ENCODE measurements at places on chromosomes 1 and 21. TPM values are rescaled to one million over a fixed set of nuclear protein-coding genes. Genes with fewer than 3 reads are reported as not detected.

Gene SLFNL1
- total RNA-seq, result 0.49 TPM

Gene PADI2
- total RNA-seq, result 1.3 TPM

Gene ZNF593OS
- not detected for total RNA-seq

Gene KCNT2
- total RNA-seq, result 2.3 TPM

Gene FBXO28
- 30.7 TPM for total RNA-seq

Gene IGSF21
- 2.7 TPM for total RNA-seq

Gene PDZK1IP1
- 334 TPM for total RNA-seq

Gene SMPDL3B
- total RNA-seq, result 0.76 TPM

Gene DPH5
- total RNA-seq, result 22.2 TPM

GRCh38 chr1:216005916-216006315 is 417.3 kb downstream of the USH2A start:
- no peak for DNase-seq

DNA sequence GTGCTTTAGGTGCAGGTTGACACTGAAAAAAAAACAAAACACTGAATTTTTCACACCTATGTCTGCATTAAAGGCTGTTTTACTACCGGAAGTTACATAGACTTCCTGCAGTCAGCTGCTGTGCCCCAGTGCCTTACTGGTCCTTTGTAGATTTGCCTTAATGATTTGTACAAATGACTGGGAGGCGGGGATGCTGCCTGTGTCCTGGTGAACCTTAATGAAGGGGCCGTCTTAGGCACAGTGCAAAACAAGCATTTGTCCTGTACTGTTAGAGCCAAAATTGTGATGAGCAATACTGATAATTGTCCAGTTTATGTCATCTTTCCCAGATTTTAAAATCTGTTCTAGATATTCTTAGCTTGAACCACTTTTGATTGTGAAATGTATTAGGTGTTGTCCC is 90.9 kb upstream of the PGD start:
- no peak for DNase-seq

- no peak for DNase-seq
These were observed 22.9 kb downstream of the ELAPOR1 start for GRCh38 chr1:109136766-109137165.

- DNase-seq, result no peak
These were observed 19.3 kb downstream of the TNFRSF1B start for GRCh38 chr1:12185918-12186678.

DNA sequence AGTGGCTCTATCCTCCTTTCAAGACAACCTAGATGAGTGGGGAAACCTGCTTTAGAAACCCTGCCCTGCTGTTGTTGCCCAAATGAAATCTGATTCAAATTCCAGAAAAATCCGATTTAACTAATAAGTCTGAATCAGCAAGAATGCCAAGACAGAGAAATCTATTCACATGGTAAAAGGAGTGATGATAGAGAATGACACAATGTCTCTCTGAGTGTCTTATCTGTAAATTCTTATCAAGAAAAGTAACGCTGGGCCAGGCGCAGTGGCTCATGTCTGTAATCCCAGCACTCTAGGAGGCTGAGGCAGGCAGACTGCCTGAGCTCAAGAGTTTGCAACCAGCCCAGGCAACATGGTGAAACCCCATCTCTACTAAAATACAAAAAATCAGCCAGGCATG is 13.7 kb upstream of the GUCA2A start:
- DNase-seq, result no peak

DNA sequence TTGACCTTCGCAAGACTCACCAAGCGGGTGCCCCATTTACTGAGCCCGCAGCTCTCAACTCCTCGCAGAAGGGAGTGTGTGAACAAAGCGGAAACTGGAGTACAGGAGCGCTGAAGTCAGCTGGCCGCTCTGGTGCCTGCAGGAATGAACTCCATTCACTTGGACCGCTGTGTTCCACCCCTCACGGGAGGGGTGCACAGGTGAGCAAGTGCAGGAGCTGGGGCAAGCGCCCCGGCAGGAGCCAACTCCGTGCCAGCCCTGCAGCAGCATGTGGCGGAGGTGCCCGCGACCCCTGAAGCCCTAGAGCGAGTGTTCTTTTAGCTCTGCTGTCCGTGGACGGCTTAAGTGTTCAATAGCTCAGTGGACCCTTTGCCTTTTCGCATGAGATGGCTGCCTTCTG is 471.6 kb upstream of the ADGRL4 start:
- no peak for DNase-seq

DNA sequence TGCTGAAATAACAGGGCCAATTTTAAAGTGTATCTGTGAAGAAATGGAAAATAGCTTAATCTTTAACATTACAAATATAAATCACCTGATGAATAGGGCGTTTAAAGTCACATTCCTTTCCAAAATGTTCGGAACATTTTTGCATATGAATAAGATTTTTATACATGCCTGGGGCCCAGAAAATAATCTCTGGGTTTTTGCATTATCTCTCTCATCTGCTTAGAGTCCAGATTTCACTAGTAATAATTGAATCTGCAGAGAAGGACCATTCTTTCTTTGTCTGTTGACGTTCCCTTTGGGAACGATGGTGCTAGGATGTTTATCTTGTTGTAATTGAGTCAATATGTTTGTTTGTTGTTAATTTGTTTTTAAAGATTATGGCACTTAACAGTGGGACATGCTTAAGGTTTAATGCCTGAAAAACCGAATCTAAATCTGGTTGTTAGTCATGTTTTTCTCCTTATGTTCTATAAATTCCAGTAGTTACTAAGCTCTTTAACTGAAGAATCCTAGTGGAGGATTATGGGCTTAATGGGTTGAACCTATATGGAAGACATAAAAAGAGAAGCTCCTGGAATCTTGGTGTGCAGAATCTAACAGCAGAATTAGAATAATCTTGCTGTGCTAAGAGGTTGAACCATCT is 140.6 kb downstream of the VPS13D start:
- DNase-seq, result no peak

DNA sequence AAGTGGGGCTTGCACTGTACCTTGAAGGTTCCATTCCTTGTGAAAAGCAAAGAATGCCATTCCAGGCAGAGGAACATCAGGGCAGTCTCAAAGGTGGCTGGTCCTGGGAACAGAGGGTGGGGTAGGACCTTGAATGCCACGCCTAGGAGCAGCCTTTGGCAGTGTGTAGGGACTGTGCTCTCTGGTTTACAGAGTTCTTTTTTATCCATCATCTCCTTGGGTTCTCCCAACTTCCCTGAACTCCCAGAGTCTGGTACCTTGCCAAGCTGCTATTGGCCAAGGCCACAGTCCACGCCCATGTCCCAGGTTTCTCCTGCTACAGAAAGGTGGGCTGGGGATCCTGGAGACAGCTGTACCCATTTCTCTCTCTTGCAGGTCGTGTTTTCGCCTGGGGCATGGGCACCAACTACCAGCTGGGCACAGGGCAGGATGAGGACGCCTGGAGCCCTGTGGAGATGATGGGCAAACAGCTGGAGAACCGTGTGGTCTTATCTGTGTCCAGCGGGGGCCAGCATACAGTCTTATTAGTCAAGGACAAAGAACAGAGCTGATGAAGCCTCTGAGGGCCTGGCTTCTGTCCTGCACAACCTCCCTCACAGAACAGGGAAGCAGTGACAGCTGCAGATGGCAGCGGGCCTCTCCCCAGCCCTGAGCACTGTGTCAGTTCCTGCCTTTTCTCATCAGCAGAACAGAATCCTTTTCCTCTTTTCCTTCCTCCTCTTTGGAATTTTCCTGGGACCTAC is 15.3 kb upstream of the TRNAU1AP start:
- no peak for DNase-seq

GRCh38 chr1:102852613-102853012 is 255.7 kb downstream of the COL11A1 start:
- DNase-seq, result no peak

- no peak for DNase-seq
These were observed 9.6 kb upstream of the C8B start for GRCh38 chr1:56975446-56975845.

DNA sequence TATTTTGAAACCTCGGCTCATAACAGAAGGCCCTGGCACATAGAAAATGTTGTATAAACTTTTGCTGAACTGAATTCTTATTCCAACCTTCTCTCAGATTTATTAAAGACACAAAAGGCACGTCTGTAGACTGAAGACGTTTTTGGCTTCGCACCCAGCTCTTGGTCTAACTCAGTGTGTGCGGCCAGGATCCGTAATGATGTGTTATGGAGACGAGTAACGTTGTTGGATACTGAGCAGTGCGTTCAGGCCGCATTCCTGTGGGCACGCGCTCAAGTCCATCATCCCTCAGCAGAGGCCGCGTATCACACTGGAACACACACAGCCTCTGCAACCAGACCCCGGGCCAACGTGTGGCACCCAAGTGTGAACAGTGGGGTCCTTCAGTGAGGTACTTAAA is 154.8 kb upstream of the RAB4A start:
- no peak for DNase-seq

DNA sequence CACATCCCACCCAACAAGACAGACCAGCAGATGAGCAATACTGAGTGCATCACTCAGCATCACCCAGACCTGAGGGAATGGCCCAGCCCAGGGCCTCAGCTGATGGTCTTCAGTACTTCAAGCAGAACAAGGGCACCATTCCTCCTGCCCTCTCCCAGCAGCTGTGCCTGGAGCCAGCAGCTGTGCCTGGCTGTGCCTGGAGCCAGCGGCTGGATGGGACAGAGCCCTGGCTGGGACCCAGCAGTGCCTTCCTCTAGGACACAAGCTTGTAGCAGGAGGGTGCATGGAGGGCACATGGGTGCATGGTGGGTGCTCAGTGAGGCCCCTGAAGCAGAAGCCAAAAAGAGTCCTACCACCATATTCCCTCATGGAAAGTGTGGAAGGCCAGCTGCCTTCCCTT is 583.8 kb downstream of the NPHP4 start:
- no peak for DNase-seq

- DNase-seq, result no peak
These were observed 21.3 kb upstream of the RSPO1 start for GRCh38 chr1:37656026-37656425.

- no peak for DNase-seq
These were observed 25.3 kb upstream of the SDC3 start for GRCh38 chr1:30933874-30934252.

- DNase-seq, result no peak
These were observed 10.9 kb downstream of the KRTAP22-2 start for GRCh38 chr21:30579346-30579745.

DNA sequence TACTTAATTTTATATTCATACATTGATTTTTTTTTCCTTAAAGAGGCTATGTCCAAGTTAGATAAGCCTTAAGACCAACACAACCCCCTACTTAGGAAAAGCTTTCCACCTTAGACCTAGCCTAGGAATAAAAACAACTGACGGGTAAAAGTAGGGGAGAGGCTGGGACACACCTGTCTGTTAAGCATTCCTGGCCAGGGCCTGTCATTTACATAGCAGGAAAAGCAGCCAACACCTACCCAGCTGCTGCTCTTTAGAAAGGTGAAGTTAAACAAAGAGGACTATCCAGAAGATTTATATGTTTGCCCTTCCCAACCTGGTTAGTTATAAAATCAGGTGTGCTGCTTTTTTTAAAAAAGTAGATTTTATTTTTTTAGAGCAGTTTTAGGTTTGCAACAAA is 29.1 kb upstream of the SAMD13 start:
- DNase-seq, result no peak

DNA sequence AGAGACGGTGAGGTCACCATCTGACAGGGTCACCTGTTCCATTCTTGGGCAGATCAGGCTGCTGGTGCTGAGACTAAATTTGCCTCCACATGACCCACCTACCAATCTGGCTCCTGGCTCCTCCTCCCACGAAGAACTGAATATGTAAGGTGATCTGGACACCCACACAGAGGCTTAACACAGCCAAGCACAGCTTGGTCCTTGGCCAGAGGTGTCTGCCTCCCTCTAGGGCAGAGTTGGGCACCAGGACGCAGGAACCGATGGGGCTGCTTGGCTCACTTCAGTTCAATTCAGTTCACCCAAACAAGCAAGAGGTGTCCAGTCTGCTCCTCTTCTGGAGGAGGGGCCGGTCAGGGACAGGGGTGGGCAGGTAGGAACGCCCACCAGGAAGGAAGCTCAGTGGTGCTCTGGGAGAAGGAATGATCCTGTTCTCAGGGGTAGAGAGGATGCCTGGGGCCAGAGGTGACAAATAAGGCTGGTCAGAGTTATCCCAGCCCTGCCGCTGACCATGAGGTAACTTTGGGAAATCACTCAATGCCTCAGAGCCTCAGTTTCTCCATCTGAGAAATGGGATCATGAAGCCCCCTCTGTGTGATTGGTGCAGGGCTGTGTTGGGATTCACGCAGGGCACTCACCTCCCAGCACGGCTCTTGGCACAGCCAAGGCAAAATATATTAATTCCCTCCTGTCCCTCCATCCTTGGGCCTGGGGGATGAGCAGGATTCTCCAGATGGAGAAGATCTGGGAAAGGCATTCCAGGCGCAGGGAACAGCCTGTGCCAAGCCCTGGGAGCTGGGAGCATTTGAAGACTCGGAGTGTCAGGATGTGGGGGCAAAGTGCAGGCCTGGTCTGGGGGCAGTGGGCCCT is 284.5 kb downstream of the PTPRU start:
- DNase-seq, result no peak

DNA sequence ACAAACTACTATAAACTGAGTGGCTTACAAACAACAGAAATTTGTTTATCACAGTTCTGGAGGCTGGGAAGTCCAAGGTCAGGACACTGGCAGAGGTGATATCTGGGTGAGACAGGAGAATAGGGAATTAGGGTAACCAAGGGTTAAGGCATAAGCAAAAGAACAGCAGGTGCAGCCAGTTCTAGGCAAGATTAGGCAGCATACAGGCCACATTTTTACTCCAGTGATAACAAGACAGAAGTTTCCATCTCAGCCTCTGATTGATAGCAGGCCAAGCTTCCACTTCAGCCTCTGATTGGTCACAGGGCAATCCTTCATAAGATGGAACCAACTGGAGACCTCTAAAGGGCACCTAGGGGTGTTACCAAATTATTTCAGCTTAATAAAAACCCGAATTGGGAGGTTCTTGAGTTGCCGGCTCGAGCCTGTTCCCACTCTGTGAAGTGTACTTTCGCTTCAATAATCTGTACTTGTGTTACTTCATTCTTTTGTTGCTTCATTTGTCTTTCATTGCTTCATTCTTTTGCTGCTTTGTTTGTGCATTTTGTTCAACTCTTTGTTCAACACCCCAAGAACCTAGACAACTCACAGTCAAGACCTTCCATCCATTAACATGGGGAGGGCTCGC is 185.6 kb downstream of the TOMM20 start:
- no peak for DNase-seq

DNA sequence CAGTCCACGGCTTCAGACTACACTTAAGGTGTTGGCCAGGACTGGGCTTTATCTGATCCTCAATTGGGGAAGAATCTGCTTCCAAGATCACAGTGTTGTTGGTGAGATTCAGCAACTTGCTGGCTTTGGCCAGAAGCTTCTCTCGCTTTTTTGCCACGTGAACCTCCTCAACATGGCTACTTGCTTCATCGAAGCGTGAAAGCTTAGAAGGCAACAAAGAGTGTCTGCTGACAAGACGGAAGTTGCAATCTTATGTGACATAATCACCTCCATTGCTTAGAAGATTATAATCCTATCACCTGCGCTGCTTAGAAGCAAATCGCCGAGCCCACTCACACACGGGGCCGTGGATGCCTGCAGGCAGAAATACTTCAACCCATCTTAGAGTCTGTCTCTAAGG is 10.4 kb upstream of the ITPKB start:
- DNase-seq, result no peak

Measured in esophagus squamous epithelium (tissue), 5 donors.